ENCODE measurements at places on chromosomes 13 and 19. TPM values are rescaled to one million over a fixed set of nuclear protein-coding genes. Genes with fewer than 3 reads are reported as not detected.

DNA sequence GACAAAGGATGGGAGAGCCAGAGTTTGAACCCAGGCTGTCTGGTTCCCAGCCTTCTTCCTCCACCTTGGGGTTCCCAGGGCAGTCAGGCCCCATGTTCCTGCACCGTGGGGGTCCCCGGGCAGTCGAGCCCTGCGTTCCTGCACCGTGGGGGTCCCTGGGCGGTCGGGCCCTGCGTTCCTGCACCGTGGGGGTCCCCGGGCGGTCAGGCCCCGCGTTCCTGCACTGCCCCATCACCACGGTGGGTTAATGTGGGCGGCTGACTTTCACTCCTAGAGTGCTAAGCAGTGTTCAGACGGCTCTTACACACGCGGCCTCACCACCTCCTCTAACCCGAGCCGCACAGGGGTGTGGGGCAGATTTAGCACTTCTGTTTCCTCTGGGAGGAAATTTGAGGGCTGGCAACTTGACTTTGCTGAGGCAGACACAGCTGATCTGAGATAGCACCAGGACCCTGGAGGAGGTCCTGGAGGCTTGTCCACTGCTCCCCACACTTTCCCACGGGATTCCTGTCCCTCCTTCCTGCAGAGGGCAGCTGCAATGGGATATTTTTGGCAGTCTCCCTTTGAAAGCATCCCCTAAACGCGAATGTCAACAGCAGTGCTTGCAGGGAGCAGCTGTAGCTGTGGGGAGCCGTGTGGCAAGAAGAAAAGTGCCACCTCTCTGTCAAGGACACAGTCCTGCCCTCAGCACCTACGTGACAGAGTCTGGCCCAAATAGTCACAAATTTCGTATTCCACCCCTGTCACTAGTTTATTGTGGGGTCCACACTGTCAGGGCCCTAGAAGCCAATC lies 239.4 kb downstream of the TEX29 start:
- no peak for DNase-seq

GRCh38 chr19:10884274-10884673 lies 12.9 kb downstream of the CARM1 start:
- DNase-seq: peak; percentile 47

DNA sequence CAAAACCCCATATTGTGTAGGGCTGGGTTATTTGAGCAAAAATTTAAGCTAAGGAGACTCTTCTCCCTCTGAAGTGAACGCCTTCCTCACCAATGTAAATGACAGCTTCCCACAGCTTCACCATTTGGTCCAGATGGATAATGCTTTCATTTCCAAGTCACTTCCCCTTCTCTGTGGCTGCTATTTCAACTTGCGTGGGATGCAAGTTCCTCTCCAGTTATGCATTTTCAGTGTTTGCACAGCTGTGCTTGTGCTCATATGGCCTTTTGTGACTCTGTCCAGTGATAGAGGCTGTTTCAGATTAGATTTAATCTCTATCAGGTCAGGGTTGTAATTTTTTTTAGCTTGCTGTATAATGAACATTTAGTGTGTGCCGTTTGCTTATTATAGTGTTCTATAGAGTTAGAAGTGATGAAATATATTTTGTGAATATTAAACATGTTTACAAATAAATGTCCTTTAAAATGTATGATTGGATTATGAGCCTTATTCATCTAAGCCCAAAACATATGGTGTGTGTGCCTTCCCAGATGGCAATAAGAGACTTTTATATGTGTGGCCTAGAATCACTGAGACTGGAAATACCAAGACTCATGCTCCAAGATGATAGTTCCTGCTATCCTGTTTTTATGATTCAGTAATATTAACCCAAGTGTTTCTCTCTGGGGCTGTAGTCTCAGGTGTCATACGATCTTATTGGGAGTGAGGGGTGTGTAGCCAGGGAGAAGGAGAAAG lies 86.6 kb downstream of the TNFRSF19 start:
- DNase-seq: peak; percentile 67

- DNase-seq: no peak
Measured at GRCh38 chr19:49473868-49474541, at the start of gene FLT3LG. Gene FLT3LG, plus strand, starts transcription at chr19:49474215. Its CDS starts 425 bp downstream, at chr19:49474640.

GRCh38 chr19:31352296-31352781 lies 3.1 kb upstream of the TSHZ3 start:
- DNase-seq: no peak

- DNase-seq: peak; percentile 47
Measured at GRCh38 chr19:18282021-18282787, 782 bp upstream of the JUND start.

CCDC9 gene
- total RNA-seq: 8.3 TPM

ZNF565 gene
- total RNA-seq: 8.2 TPM

DNA sequence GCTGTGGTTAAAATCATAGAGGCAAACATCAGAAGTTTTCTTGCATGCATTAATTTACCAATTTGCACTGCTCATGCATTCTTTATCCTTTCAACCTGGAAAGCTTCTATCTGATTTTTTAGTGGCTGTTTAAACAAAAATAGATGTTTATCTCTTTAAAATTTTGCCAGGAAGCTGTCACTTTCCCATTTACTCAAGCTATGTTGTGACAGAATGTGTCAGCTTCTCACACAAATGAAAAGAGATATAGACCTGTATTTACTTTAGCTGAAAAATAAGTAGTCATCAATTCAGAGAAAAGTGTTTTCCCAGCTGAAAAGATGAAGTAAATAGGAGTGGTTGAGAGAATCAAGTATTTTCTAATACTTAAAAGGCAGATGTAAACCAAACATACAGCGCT lies 872.8 kb downstream of the DACH1 start:
- no peak for DNase-seq

SGCG gene
- total RNA-seq: 1.2 TPM

PPM1N gene
- 1.6 TPM for total RNA-seq

DNA sequence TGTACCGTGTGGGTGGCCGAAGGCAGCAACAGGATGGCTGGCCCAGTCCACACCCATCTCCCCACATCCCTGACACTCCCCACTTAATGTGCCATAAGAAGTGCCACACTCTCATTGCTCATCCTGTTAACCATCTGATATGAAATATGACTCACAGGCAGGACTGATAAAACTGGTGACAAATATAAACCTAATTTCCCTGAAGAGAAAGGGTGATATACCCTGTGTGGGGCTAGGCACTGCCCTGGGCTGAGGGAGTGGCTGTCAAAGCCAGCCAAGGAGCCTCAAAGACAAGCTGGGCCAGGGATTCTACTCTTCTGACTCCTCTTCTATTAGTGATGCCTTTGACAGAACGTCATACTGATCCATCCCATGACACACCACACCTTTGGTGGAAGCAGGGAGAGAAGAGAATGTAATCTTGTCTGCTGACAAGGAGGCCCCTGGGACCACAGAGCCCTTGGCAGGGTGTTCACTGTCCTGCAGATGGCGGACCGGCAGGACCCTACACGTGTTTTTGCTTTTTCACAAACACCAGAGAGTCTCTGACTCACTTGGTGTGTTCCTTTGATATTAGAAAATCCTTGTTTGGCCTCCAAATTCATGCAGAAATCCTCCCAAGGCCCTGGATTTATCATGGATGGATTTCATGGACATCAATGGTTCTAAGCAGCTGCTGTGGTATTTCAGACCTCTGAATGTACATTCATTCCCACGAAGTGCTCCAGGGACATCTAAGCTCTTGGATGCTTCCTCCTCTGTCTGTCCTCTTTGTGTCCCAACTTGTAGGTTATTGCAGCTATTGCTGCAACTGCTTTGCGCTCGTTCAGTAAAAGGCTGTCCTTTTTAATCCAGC lies 98.0 kb upstream of the WASF3 start:
- DNase-seq: peak; percentile 10

- DNase-seq: no peak
Measured at GRCh38 chr13:65844266-65844841, 1385.8 kb downstream of the PCDH9 start.

DNA sequence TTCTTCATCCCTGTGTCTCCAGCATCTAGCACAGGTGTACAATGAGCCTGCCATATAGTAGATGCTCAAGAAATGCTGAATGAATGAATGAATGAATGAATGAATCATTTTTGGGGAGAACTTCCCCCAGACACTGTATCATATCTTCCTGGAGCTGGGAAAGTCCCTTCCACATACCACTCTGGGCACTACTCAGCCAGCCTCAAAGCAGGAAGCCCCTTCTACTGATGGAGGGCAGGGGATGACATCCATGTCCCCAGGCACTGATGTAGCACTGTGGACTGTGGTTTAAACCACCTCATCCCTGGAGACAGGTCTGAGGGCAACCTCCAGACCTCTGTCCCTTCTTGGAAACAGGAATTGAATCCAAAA lies 4.8 kb downstream of the GNA15 start:
- no peak for DNase-seq

DNA sequence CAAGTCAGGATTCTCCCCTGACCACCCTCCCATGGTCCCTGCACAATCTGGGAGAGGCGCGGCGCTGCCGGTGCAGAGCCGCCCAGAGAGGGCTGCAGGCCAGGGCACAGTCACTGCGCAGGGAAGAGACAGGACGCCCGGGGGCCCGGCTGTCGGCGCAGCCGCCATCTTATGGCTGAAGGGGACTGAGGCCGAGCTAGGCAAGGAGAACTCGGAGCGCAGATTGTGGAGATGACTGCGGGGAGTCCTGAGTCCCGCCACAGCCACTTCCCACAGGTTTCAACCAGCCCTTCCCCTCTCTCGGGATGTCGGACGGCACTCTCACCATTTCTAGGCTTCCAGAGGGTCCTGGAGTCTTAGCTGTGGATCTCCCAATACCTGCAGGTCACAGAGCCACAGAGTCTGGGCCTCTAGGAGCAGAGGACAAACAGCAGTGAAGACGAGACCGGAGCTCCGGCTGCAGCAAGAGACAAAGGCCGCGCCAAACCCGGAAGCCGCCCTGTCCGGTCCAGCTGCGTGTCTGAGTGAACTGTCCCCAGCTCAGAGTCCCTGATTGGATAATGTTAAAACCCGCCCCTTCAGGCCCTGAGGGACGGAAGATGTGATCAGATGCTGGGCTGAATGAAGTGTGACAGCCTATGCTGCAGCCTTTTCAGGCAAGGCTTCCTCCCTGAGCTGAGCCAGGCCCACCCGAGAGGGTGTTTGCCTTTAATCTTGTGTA lies at the start of gene ZNF708:
TSS of gene ZNF708 (minus strand) at position 526 of the 721 bp plus-strand sequence. CDS start at position 328, 198 bp downstream.
- peak; percentile 81 for DNase-seq

PIN1 gene
- total RNA-seq: 61.3 TPM

SLC17A7 gene
- not detected for total RNA-seq

DNA sequence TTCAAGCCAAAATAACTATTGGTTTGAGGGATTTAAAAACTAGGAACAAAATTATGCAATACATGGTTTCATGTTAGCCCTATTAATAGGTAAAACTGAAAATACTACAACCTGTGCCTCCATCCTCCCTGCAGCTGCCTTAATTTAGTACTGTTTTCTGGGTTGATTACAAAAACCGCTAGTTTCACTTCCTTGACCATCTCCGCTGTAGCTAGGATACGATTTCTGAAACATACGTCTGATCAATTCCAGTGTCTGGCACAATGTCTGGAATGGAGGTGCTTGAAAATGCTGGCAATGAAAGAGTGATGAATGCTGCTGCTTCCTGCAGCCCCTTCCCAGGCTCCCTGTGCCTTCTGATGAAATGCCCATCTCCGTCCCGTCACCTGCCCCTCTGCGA lies 273.5 kb downstream of the SHISA2 start:
- no peak for DNase-seq

DNA sequence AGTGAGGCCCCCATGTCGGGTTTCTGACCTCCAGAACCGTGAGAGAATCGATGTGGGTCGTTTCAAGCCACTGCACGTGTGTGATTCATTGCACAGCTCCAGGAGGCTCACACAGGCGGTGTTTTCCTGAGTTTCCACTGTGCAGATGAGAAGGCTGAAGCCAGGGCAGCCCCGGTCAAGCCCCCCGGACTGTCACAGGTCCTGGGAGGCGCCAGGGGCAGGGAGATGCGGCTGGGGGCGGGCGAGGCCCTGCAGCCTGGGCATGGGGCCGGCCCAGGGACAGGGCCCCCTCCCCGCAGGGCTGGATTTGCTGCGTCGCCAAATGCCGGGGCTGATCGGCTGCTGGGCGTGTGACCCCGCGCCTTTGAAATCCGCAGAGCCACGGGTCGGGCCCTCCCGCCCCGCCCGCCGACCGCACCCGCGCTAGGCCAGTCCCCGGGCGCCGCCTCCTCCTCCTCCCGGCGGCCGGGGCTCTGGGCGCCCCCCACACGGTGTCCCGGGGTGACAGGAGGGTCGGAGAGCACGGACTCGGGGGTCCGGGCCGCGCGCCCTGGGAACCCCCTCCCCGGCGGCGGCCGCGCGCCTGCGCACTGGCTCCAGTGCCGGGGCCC lies 9.9 kb upstream of the MKNK2 start:
- DNase-seq: peak; percentile 56

SCAF1 gene
- 5.5 TPM for total RNA-seq

GRCh38 chr19:10747674-10748073 lies 29.8 kb downstream of the DNM2 start:
- DNase-seq: no peak

VSTM2B gene
- not detected for total RNA-seq

GRCh38 chr13:20553311-20553710 lies 13.6 kb upstream of the IFT88 start:
- no peak for DNase-seq

DNA sequence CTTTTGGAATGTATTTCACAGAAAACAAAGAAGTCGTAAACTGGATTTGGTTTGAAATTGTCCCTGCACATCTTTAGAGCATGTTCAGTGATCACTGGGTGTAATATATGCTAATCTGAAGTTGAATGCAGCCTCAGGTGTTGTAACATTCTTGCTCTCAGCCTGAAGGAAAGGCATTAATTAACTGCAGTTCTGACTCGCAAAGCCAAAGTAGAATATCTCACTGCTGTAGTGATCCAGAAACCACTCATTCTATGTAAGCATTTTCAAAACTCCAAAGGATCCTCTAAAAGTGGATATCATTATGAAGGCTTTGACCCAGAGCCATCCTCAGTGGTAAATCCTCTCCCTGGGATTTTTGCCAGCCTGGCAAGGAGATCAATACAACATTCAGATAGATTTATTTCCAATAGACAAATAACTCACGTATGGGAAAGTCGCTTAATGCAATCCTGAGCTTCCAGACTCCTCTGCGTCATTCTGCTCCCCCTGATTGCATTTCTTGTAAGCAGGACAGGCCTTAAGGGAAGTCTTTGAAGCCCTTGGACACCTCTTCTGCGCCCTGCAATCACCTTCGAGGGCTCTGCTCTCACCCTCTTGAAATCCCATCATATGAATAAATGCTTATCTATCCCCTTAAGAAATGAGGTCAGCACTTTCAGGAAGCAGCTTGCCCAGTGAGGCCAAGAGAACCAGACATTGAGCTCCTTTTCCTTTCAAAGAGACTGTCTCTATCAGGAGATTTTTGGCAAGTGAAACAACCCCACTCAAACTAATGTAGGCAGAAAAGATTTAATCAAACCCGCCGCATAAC lies 301.7 kb upstream of the NBEA start:
- no peak for DNase-seq

FEM1A gene
- total RNA-seq: 23.3 TPM

Data from bronchial epithelial cell (primary cell).